Posterior vena cava (tissue), 2 donors: ENCODE measurements at places on chromosomes 1 and 21. TPM values are rescaled to one million over a fixed set of nuclear protein-coding genes. Genes with fewer than 3 reads are reported as not detected.

The DNAH14 gene
- 4.0 TPM for total RNA-seq

The SYT11 gene
- total RNA-seq = 20.8 TPM

The CXADR gene
- total RNA-seq = 0.24 TPM

The ZC3H12A gene
- total RNA-seq = 18.4 TPM

The IFI44L gene
- total RNA-seq = 36.4 TPM

DNA sequence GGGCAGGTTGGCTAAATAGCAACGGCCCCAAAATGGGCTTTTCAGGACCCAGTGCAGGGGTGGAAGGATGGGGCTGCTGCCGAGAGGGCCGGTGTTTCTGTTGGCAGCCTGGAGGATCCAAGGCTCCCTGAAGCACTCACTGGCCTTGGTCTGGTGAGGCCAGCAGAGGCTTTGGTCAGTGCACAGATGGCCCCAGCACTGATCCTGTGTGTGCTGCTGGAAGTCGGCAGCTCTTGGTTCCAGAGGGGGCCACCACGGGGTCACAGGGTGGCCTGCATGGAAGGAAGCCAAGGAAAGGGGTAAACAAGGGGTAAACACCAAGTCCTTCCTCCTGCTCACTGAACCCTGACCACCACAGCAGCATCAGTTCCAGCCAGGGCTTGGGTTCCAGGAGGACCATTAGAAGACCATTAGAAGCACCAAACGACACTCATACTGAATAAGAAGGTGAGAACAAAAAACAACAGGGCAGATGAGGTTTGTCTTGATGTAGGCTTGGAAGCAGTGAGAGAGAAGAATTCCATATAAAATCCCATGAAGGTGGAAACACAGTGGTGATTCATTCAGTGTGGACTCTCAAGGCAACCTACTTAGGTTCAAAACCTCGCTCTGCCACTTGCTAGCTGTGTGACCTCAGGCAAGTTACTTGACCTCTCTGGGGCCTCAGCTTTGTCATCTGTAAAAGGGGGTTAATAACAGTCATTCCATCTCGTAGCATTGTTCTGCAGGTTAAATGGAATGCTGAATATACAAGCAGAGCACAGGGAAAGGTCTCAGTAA, 184.5 kb downstream of the RUNX1 start:
- no peak for DNase-seq

GRCh38 chr1:154807048-154807591, 63.0 kb downstream of the KCNN3 start:
- DNase-seq = no peak

DNA sequence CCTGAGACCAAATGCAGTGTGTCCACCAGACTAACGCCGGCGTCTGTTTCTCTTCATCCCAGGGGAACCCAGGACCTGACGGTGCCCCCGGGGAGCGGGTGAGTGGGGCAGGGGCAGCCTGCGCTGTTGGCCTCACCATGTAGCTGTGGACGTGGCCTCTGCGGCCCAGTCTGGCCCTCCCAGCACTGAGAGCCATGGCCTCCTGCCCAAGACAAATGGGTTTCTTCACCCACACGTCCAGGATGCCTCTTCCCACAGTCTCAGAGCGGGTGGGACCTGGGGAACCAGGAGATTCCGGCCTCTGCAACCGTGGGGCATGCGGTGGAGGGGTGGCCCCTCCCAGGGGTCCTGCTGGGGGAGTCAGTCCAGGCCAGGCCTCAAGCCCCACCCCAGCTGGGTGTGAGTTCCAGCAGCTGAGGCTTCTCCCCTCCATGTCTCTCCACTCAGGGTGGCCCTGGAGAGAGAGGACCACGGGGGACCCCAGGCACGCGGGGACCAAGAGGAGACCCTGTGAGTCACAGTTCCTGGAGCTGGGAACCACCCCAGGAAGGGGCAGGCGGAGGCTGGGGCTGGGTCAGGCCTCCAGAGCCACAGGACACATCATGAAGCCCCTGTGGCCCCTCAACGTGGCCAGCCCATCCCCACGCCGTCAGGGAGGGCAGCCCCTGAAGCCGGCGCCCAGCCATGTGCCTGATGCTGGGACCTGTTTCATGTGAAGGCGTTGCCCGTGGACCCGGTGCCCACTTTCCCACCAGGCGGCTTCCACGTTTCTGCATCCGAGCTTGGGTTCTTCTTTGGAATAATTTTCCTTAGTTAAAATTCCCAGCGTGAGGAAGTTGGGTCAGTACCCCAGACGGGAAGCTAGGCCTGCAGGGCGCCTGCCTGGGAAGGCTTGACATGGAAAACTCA, 11.0 kb downstream of the COL6A1 start:
- peak; percentile 82 for DNase-seq

DNA sequence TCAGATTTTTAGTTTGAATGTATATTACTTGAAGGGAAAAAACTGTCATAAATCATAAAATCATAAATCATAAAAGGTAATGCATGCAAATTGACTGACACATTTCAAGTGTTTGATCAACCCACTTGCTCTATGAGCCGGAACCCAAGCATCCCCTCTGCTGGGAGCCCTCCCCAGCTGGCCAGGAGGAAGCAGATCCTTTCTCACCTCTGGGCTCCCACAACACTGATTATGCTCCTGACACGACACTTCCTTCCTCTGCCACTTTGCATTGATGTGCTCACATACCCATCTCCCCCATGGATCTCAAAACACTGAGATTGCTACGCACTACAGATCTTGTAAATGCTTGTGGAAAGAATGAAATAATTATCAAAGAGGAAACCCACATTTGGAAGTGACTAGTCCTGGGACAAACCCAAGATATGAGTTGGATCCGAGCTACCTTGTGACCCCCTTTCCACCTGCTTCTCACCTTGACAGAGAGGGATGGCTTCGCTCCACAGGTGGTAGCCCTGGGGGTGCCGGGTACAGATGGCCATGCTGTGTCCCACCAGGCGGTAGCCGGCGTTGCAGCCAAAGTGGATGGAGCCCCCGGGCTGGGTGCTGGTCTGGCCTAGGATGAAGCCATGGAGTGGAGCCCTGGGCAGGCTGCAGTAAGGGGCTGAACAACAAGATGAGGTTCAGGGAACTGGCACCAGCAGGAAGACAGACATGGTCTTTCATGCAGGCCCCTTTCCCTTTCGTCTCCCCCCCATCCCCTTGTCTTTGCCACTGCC, 104.6 kb downstream of the ZSCAN20 start:
- no peak for DNase-seq

- no peak for DNase-seq
Measured at GRCh38 chr1:207453710-207454045, 450 bp upstream of the CR2 start.

DNA sequence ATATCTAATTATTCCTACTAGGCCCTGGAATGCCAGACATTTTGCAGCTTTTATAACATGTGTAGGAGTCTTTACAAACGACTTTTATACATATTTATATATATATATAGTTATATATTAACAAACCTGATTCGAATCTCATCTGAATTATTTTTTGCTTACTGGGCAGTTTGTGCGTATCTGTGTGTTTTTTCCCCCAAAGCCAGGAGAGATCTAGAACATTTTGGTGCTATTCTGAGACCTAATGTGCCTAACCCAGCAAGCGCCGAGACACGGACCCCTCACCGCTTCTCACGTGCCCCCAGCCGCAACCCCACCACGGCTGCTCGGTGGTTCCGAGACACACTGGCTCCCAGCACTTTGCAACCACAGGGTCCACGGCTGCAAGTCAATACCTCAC, 54.8 kb downstream of the CASZ1 start:
- no peak for DNase-seq
